ENCODE measurements at places on chromosomes 12 and 14. TPM values are rescaled to one million over a fixed set of nuclear protein-coding genes. Genes with fewer than 3 reads are reported as not detected.

The DENND5B gene
- 27.1 TPM for polyA plus RNA-seq

DNA sequence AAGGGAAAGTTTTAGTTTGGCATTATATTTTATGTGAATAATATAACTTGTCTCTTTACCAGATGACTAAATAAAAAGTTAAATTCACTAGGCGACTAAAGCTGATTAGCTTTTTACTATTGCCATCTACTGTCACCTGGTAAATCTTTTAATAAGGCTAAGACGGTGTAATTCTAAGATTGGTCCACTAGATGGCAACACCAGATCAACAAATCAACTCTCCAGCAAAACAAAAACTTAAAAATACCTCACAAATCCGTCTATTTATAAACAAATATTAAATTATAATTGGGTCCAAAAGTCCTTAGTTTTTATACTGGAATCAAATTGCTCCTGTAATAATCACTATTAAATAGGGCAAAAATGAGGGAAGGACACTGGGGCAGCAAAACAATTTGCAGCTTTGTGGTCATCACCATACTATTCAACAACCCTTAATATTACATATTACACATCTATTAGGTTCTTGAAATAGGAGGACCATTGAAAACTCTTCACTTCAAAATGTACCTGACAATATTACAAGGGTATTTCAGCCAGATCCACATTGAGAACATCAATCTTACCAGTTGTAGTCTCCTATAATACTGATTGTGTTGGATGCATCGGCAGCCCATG, 47.9 kb downstream of the GALC start:
- peak; percentile 26 for DNase-seq

DNA sequence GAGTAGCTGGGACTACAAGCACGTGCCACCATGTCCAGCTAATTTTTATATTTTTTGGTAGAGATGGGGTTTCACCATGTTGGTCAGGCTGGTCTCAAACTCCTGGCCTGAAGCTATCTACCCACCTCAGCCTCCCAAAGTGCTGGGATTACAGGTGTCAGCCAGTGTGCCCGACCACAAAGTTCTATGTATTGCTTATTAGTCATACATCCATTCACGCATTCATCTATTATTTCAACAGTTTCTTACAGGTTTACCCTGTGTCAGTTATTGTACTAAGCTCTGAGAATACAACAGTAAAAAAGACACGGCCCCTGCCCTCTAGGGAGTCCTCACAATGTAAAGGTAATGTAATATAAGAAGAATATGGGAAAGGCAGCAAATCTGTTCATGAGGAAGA, 188.9 kb upstream of the BTG1 start:
- DNase-seq: no peak

The TCL1B gene
- 0.41 TPM for polyA plus RNA-seq

DNA sequence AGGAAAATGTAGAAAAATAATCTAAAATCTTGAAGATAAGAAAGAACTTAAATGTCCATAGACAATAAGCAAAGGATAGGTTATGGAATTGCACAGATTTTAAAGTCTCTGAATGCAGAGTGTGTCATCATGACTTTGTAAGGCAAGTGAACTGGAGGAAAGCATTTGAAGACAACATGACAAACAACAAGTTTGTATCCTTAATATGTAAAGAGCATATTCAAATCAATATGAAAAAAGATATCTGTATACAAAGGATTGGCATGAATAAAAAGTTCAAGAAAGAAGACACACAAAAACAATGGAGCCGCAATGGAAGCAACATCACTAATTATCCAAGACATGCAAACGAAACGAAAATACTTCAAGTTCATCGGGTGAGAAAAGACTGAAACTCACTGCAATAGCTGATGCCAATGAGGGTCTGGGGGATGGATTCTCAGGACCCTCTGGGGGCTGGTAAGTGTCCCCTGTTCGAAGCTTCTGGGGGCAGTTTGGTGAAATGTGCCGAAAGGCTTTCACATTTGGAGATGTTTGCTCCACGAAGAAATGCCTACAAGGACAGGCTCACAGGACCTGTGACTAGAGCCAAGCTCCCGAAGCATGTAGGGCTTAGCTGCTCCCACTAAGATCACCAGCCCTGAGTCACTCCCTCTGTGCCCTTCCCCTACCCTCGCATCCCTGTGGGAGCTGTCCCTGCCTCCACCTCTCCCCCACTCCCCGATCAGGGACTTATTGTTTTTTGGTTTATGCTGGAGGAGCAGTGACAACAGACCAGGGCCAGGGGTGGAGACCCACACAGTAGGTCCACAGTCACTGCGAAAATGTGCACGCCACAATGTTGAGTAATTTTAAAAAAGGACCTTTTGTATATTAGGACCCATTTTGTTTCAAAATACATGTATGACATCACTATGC, 345.7 kb upstream of the SFSWAP start:
- DNase-seq: no peak

- no peak for DNase-seq
Observed at GRCh38 chr12:48969160-48969771, 2.3 kb downstream of the WNT10B start.

The HELB gene
- polyA plus RNA-seq: 1.9 TPM

DNA sequence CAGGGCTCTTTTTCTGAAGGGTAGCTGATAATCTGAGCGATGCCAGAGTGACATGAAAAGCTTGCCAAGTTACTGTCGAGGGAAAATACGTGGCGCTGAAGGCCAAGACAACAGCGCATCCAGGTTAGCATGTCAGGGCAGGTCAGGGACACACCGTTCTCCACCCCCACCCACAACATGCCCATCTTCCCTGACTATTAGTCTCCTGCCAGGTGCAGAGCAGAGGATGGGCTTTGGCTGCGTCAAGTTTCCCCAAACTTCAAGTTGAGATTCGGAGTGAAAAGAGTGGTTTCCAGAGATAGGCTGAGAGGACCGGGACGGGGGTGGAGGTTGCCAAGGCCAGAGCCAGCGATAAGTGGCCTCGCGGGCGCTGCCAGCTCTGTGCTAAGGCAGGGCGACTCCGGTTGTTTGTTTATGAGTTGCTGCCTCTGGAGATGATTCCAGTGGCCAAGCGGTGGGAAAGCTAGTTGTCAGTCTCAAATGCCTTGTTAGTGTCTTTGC, 1.7 kb downstream of the TRHDE start:
- DNase-seq: no peak

DNA sequence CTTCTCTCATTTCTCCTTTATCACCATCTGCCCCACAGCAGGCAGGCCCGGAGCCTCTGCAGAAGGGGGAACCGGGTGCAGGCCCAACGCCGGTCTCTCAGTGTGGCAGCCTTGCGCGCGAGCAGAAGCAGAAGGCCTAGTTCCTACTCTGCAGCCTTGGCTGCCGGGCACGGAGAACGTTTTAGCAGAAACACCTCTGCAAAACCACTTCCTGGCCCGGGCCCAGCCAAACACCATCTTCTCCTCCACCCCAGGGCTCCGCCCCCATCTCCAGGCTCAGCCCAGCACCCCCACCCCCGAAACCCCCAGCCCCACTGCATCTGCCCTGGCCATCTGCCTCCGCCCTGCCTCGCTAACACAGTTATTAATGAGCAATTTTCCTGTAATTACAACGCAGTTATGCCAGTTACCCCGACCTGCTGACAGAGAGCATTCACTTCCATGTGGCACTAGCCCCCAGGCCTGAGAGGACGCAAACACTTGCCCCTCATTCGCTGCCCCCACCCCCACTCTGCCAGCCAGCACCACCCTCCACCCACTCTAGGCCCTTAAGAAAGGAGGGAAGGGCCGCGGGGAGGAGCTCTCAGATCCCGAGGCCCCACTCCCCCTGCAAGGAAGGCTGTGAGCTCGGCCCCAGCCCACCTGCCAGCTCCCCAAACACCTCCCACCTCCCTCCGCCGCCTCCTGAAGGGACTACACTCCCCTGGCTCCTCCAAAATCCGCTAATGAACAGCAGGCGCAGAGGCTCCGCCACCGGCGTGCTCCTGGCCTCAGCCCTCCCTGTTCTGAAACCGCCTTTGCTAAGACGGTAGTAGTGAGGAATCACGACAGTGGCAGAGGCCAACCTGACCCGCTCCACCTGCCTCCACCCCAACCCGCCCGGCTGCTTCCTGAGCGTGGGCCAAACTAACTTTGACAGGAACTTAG, 44.7 kb upstream of the FBRSL1 start:
- no peak for DNase-seq

GRCh38 chr12:1919763-1920162, 1.3 kb upstream of the CACNA2D4 start:
- no peak for DNase-seq

DNA sequence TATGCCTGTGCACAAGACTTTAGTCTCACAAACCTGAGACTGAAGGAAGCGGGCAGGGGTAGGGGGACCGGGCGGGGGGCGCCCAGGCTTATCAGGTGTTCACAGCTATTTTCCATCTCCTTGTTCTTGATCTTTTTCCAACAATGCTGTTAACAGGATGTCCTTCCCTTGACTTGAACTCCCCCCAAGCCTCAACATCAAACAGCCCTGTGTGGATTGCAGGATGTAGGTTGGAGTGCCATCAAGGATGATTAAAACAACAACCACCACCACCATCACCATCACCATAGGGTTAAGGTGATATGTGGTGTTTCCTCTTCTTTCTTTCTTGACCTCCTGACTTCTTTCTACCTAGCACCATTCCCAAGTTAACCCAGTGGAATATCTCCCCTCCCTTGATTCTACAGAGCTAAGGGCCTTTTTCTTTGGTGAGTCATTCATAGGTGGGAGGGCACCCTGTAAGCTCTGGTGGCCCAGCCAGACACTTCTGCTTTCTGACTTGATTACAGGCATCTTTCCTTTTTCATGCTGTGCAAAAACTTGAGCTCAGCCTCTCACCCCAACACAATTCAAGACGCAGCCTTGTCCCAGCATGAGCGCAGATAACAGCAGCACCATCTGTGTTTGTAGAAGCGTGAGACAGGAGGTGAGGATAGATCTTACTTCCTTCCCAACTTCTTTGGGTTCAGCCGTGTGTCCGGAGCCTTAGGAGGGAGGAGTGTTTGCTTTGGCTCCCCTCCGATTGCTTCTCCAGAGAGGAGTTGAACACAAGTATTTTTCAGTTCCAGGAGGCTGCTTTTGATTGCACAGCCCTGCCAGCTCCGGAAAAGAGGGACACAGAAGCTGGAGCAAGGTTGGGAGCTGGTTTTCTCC, 26.8 kb downstream of the FLVCR2 start:
- DNase-seq: no peak

DNA sequence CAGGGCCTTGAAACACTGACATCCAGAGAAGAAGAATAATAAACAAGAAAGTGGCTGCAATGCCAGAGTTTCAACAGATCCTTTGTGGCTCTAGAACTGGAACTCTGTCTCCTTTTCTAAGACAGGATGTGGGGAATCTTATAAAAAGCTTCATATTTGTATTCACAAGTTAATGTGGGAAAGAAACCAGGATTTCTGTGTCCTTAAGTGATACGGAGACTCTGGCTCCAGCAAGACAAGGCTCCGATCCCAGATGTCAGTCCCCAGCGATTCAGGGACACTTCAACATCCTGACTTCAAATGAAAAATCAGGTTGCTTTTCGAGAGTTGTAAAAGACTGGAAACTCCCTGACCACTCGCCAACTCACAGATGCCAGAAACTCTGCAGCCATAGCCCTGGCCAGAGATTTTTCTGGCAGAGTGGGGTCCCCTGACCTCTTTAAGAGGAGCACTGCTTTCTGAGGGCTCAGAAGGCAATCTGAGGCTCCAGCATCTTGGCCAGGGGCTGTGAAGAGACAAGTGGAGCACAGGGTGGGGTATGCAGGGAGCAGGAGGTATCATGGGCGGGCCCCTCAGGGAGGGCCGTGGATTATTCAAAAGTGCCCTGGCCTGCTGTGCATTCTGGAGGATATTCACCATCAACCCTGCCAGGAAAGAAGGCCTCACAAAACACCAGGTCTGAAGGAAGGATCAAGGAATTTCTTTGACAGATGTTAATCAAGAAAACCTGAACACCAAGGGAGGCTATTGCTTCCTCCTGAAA, 53.3 kb downstream of the TMX1 start:
- no peak for DNase-seq

The SPIC gene
- not detected for polyA plus RNA-seq

The PLEKHD1 gene
- polyA plus RNA-seq: 3.7 TPM

GRCh38 chr14:90562652-90563051, 165.8 kb downstream of the CALM1 start:
- DNase-seq: no peak

DNA sequence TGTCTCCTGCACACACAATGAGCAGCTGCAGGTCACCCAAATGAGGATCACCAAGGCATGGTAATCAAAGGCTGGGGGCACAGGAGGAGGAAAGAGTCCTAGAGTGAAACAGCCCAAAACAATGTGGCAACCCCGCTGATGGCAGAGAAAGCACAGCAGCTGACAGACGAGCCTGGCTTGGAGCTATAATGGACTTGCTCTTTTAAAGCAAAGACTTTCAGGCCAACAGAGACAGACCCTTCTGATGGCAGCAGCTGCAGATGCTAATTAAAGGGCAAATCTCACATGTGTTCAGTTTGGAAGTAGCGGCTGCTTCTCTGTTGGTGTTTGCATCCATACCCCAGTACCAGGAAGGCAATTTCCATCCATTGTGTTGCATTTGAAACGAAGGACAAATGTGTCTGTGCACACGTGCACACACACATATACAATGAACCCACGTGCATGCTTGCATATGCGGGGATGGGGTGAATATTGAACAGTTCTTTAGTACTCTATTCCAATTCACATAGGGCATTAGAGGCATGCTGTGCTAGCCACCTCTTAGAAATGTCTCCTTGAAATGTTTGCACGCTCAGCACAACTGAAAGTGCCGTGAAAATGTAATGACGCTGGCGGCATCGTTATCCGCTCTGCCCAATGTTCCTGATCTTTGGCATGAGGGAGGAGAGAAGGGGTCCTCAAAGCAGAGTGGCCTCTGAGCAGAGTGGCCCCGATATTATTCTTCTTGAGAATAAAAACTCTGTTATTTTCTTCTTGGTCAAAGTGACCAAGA, 38.1 kb downstream of the CIT start:
- no peak for DNase-seq

The BIN2 gene
- 3.6 TPM for polyA plus RNA-seq

- no peak for DNase-seq
Observed at GRCh38 chr14:98059106-98059505, 1212.9 kb downstream of the BCL11B start.

DNA sequence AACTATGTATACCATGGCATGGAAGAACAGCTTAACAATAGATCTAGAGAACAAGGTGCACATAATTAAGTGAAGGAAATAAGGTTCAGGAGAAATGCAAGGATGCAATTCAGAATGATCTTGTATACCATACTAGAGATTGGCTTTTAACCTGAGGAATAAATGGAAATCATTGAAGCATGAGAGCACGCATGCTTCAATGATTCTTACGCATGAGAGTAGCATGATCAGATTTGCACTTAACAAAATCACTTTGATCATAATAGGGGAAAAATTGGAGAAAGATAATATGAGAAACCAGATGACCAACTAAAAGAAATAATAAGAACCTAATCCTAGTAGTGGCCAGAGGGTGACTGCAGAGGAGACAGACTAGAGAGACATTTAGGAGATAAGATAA, 133.3 kb upstream of the FSCB start:
- no peak for DNase-seq

- no peak for DNase-seq
Observed at GRCh38 chr12:18658179-18658578, 79.6 kb downstream of the PLCZ1 start.

The RAB2B gene
- 39.7 TPM for polyA plus RNA-seq

The GLIPR1L1 gene
- 0.65 TPM for polyA plus RNA-seq

GRCh38 chr14:72737560-72737943, 156.3 kb downstream of the DPF3 start:
- DNase-seq: no peak

- DNase-seq: no peak
Observed at GRCh38 chr12:132593071-132593470, 17.3 kb downstream of the LRCOL1 start.

The CLEC4D gene
- polyA plus RNA-seq: 0.33 TPM
